Lower lobe of right lung (tissue), 2 donors: ENCODE measurements at places on chromosomes 16 and 17.

GRCh38 chr17:72125226-72125651, 4.4 kb downstream of the SOX9 start:
- DNase-seq: no peak

DNA sequence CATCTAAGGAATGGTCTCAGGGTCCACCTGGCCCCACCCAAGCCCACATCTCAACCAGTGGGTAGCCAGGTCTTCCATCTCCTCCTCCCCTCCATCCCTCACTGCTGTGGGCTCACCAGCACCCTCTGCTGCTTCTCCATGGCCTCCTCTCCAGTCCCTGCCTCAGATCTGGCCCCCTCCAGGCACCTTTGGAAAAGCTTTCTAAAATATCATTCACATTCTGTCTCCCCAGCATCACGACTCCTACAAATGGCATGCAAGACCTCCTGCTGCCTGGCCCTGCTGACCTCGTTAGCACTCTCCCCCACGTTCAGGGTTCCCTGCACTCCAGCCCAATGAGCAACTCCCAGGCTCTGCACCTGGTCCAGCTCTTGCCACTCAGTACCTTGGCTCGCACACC, 13.7 kb downstream of the GLP2R start:
- DNase-seq: no peak

- peak; percentile 77 for DNase-seq
Observed at GRCh38 chr16:72927199-72928089, 120.5 kb downstream of the ZFHX3 start.

GRCh38 chr17:18999911-19000310, 4.7 kb downstream of the FAM83G start:
- DNase-seq: no peak

GRCh38 chr16:53369921-53370320, 64.3 kb upstream of the RBL2 start:
- no peak for DNase-seq

DNA sequence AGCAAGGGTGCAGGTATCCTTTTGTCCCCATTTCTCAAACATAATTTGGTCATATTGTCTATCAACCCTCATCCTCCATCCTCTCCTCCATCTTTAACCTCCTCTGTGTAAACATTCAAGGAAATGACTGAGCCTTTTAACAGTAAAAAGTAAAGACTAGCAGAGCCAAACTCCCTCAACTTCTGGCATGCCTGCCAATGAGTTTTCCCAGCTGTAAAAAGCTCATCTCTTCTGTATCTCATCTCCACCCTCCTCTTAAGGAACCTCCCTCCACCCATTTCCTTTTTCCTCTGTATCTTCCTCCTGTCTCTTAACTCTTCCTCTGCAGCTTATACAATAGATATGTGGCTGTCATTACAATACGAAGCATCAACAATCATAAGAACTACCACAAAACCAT, 76.9 kb upstream of the PSMD7 start:
- no peak for DNase-seq

GRCh38 chr16:12819126-12820117, 15.7 kb upstream of the CPPED1 start:
- DNase-seq: peak; percentile 76

- no peak for DNase-seq
Observed at GRCh38 chr16:53924331-53925106, 220.6 kb downstream of the FTO start.

DNA sequence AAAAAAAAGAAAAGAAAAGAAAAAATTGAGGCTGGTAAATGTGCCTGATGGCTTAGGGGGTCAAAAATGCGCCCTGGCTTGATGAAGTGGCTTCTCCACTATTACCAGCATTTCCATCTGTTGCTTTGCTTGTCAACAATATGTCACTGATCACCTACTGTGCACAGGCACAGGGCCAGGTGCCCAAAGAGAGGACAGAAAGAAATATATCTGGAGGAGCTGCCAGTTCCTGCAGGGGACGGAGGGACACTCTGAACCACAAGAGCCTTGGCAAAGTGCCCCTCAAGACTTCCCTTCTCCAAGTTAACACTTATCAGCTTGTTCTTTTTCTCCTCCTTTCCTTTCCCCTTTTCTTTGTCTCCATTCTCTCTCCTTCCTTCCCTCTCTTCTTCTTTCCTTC, 34.7 kb downstream of the GINS3 start:
- DNase-seq: no peak

DNA sequence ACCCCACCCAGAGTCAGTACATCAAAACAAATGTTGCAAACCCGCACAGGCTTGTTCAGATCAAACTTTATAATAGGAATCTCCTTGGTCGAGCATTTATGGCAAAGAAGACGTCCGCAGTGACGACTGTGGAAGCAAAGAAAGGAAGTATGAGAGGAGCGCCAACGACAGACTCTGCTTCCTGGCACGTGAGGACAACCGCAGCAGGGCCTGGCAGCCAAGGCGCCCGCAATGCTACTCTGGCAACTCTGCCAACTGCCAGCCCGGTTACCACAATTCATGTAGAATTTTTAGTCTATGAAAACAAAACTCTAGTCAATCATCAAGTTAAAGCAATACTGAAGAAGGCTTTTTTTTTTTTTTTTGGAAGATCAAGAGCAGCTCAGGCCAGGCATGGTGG, 24.8 kb downstream of the CYB5D2 start:
- DNase-seq: no peak

DNA sequence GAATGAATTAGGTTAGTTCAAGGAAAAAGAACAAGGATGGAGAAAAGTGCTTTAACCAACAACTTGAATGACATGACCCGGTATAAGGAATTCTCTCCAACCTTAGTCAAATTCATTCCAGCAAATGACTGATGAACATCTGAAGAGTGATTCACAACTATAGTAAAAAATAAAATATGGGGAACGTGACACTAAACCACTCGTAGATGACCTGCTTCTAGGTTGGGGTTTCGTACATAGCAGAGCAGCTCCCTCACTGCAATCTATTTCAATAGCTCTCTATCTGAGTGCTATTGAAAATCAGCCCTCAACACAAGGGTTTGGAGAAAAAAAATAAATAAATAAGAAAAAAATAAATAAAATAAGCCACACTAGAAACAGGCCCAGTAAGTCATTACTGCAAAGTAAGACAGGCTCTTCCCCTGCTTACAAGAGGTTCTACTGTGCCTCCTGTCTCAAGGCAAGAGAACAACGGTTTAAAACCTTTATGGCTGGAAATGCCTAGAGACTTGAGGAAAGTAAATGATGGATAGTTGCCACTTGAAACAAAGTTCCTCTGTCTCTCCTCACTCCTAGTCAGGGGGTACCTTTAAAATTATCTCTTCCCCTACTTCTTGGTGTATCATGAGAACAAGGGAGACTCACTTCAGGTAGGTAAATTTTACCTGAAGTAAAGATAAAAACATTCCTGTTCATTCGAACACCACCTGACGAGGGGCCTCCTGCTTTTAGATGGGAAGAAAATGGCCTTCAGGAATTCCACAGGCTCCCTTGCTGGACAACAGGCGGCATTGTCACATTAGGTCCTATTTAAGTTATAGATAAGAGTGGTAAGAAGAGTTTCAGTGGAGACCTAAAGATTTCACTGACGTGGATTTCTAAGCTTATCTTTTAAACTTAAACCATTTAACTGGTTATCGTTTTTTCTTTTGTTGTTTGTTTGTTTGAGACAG, 20.5 kb downstream of the COG7 start:
- DNase-seq: no peak

GRCh38 chr16:85968041-85968920, 69.3 kb downstream of the IRF8 start:
- peak; percentile 8 for DNase-seq

GRCh38 chr17:69869667-69870066, 205.4 kb upstream of the KCNJ16 start:
- no peak for DNase-seq
